ENCODE measurements at places on chromosomes 1 and 21.

GRCh38 chr1:63318201-63318979 is 4.0 kb upstream of the FOXD3 start:
- DNase-seq = no peak

DNA sequence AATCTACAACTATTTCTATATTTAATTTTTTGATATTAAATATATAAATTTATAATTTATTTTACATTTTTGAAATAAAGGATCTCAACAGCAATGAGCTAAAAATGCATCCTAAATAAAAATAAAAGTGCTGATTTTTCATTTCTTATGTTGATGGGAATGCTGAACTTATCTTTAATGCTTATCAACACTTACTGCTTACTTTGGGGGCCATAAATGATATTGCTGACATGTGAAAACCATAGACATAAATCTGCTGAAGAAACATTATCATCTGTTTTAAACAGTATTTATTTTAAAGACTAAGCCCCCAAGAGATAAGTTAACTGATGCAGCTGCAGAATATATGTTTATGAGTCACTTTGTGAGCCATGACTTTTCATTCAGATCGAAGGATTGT is 594.1 kb upstream of the PKN2 start:
- DNase-seq = no peak

DNA sequence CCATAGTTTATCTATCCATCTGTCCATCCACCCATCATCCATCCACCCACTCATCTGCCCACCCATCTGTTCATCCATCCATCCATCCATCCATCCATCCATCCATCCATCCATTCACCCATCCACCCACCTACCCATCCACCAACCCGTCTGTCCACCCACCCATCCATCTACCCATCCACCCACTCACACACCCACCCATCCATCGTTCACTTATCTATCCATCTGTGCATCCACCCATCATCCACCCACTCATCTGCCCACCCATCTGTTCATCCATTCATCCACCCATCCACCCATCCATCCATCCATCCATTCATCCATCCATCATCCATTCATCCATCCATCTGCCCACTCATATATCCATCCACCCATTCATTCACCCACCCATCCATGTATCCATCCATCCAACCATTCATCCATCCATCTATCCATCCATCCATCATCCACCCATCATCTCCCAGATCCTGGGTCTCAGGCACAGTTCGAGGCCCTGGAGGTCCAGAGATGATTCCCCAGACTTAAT is 88.2 kb upstream of the WNT4 start:
- no peak for DNase-seq

DNA sequence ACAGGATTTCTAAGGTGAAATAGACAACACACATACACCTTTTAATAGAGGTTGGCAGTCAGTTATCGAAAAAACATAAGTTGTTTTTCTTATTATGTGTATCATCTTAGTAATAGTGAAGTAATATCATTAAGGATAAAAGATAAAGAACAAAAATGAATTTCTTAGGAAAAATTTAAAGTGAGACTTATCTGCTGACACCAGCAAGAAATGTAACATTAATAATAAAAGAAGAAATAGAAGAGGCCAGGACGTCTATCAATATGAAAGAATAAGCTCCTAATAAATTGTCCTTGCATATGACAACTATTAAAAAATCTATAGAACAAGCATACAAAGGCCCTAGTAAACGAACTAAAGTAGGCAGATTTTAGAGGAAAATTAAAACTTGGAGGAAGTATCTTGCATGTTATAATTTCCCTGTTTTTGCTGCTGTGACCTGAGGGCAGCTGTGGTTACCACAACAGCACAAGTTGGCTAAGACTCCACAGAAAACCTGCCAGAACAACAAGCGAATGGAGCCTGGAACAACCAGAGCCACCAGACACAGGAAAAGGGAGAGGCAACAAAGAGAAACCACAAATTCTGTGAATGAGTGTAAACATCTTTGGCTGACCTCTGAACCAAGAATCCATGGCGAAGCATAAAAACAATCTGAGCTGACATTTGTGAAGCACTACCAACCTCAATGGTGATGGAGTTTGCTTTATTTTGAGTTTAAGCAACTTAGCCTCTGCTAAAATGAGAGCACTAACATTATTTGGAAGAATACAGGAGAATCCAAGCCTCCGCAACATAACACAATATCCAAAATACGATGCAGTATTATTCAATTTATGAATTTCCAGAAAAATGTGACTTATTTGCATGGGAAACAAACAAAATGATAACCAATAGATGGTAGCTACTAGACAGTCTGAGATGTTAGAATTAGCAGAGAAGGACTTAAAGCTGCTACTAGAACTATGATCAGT is 207.5 kb downstream of the KCNT2 start:
- peak; percentile 72 for DNase-seq

- peak; percentile 80 for DNase-seq
Measured at GRCh38 chr1:168202941-168203654, 22.7 kb upstream of the SFT2D2 start.

- no peak for DNase-seq
Measured at GRCh38 chr1:109131800-109132199, 17.9 kb downstream of the ELAPOR1 start.

DNA sequence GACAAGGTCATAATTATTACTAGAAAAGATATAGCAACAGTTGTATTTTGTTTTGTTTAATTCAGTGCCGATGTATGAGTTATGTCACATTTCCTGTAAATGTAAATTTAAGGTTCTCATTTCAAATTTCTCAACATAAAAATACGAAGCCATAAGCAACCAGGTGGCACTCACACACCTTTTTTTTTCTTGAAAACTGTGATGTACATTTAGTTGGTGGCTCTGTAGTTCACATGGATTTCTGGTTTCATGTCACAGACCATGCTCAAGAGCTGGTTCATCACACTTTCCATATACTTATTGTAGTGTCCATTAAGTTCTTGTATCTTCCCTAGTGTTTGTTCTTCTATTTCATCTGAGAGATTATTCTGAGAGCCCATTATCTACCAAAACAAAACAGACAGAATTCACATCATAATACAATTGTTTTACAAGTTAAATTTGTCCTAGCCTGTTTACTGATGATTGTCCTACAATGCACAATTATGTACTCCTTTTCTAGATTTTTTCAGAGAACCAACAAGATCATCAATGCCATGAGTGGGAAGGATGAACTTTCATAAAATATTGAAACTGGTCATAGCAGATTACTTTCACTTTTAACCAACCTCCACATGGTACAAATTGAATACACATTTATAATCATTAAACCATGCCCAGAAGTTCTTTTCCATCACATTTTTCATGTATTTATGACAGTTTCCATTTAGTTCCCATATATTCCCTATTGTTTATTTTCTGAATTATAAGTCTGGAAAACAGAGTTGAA is 17.1 kb downstream of the ATP6V1G3 start:
- no peak for DNase-seq

DNA sequence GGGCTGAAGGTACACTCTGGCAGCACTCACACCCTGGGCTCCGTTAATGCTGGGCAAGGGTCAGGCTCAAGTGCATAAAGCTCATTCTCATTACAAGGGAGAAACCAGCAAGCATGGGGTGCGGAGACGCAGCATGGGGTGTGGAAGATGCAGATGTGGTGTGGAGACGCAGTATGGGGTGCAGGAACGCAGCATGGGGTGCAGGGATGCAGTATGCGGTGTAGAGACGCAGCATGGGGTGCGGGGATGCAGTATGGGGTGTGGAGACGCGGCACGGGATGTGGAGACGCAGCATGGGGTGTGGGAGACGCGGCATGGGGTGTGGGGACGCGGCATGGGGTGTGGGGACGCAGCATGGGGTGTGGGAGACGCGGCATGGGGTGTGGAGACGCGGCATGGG is 390.7 kb downstream of the NPHP4 start:
- no peak for DNase-seq

- no peak for DNase-seq
Measured at GRCh38 chr1:181794332-181794731, 267.2 kb downstream of the ZNF648 start.

DNA sequence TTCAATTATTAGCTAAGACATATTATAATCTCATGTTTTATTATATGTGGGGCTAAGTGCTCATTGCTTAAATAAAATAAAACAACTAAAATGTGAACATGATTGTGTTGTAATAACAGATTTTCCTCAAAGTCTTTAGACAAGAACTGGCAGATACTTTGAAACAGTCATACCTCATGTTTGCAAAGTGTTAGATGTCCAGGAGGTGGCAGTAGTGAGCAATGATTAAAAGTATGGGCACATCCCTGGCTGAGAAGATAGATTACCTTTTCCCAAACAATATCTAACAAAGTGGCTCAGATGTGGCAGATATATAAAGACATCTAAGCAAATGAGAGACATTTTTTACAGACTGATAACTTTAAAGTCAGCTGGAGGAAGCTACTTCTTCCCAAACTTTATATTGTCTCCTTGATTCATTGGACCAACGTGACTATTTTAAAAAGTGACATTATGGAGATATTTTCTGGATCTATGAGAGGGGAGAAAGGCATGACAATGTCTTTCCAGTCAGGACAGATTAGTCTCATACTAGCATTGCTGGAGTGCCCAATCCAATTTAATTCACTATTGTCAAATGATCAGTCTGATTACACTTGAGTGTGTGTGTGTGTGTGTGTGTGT is 269.8 kb downstream of the S1PR1 start:
- DNase-seq = peak; percentile 58

- no peak for DNase-seq
Measured at GRCh38 chr1:117089996-117090395, 29.9 kb downstream of the TTF2 start.

GRCh38 chr1:69195136-69195535 is 372.6 kb upstream of the LRRC7 start:
- no peak for DNase-seq

DNA sequence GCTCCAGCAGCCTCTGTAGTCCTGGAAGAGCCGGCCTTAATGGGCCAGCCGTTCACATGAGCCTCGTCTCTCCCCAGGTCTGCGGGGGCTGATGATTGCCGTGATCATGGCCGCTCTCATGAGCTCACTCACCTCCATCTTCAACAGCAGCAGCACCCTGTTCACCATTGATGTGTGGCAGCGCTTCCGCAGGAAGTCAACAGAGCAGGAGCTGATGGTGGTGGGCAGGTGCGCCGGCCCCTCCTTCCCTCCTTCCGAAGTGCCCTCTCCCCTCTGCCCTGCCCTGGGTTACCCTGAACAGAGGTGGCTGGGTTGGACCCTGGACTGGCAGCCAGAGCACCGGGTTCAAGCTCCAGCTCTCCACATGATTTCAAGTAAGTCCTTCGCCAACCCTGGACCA is 13.1 kb downstream of the SLC5A9 start:
- DNase-seq = no peak

GRCh38 chr1:33231166-33231565 is 25.1 kb upstream of the ZNF362 start:
- DNase-seq = no peak

- no peak for DNase-seq
Measured at GRCh38 chr1:219342836-219343235, 169.2 kb downstream of the LYPLAL1 start.

DNA sequence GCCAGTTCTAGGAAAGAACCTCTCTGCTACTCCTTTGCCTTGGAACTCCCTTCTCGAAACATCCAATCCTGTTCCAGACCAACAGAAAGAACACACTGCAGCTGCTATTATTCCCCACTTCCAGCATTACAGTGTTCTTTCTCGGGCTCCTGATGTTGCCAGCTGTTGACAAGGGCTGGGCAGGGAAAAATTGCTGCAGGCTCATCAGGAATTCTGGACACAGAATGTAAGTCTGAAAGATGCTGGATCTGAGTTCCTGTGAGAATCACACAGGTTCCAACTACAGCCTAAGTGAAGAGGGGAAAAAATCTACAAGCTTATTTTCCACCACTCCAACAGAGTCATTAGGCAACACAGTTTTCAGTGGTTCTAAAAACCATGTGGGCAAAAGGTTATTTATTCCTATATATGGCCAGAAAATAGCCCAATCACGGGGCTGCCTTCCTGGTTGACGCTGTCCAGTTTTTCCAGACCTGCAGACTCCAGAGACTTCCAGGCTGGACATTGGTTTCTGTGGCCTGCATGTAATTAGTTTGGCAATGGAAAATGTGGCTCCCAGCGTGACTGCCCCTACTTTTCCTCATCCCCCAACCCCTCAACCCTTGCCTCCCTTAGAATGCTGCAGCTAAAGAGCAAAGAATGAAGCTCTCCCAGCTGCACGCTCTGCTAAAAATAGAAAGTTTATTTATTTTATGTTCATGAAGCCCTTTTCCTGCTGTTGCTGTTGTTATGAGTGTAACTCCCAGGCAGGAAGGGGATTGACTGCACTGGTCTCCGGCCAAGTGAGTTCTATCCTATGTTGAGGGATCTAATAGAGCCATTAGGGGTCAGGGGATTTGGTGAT is 8.3 kb upstream of the KIAA0040 start:
- DNase-seq = no peak

DNA sequence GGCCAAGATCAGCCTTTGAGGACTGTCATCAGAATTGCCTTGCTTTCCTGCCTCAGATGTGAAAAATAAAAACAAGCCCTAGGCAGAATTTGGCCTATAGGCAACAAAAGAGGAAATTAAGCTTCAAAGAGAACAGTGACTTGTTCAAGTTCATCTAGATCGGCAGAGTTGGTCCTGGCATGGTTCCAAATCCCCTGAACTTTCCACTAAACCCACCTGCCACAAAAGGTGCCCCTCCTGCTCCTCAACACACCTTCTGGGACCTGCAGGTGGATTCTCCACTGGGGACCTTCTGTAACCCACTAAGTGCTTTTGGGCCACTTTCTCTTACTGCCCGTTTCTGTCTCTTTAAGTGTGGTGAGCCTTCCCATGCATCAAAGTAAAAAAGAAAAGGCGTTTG is 42.5 kb upstream of the LRRN2 start:
- DNase-seq = no peak

DNA sequence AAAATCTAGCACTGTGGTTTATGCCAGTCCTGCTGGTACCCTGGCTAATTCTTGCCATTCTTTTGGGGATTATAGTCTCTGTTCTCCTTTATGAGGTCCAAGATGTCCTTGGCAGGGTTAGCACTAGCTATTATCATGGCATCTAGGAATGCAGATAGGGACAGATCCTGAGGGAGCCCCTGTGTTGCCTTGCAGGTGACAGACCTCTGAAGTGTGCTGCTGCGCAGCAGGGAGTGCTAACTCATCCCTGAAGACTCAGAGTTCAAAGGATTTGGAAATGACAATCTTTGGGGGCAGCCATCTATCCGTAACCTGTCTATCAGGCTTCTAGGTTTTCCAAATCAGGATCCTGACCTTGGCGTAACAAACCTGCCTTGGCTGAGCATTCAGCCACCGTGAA is 16.3 kb downstream of the ZFYVE9 start:
- DNase-seq = no peak

DNA sequence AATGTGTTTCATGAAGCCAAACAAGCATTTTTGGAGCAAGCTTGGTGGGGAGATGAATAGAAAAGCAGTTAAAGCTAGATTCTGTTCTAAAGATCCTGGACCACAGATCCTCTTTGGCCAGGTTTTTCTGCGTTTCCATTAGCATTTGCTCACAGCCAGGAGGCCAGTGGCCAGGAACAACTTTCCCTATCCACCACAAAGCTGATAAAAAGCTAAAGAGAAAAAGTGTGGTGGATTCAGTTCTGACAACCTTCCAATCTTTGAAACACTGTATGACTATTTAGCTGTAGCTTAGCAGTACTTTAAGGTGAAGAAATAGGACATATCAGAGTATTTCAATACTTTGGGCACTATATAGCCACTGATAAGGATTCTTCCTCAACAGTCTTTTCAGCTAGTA is 3.0 kb upstream of the NEK7 start:
- DNase-seq = no peak
